ENCODE measurements at places on chromosomes 16 and 17. TPM values are rescaled to one million over a fixed set of nuclear protein-coding genes. Genes with fewer than 3 reads are reported as not detected.

FUS gene
- 149 TPM for polyA plus RNA-seq

DNA sequence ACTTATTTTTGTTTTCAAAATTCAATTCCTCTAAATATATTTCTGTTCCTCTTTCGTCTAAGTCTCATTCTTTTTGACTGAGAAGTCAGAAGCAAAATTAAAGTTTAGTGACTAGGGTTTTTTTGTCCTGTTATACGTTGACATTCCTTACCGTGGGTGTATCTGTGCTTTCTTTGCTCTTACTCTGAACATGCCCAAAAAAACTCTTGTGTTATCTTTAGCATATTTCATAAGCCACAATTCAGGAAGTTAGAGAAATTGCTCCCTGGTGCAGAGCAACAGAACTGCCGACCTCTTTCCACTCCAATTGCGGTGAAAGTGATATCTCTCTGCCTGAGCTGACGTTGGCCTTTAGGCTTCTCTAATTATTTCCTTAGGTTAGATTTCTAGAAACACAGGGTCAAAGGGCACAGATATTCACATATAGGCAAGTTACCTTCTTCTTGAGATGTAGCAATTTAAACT lies 65.7 kb downstream of the CENPV start:
- no peak for DNase-seq

GRCh38 chr16:11414815-11415775 lies 69.8 kb downstream of the RMI2 start:
- no peak for DNase-seq

KRT9 gene
- not detected for polyA plus RNA-seq

CXCL16 gene
- 2.5 TPM for polyA plus RNA-seq

CDRT15L2 gene
- polyA plus RNA-seq = not detected

GRCh38 chr16:3645504-3646347 lies 8.8 kb upstream of the DNASE1 start:
- no peak for DNase-seq

DNA sequence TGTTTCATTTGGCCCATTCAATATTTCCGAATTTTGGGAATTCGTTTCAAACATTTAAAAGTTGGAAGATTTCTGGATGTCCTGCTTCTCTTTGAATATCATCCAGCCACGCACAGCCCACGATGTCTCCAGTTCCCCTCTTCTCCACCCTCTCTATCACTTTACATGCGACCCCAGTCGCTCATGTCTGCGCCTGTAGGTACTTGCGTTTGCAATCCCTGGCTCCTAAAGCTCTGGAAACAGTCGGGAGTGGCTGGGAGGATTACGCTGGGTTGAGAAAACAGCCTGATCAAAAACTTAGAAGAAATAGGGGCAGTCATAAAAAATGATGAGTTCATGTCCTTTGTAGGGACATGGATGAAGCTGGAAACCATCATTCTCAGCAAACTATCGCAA lies 1.5 kb upstream of the SBK1 start:
- no peak for DNase-seq

FGF11 gene
- polyA plus RNA-seq = 0.32 TPM

DNA sequence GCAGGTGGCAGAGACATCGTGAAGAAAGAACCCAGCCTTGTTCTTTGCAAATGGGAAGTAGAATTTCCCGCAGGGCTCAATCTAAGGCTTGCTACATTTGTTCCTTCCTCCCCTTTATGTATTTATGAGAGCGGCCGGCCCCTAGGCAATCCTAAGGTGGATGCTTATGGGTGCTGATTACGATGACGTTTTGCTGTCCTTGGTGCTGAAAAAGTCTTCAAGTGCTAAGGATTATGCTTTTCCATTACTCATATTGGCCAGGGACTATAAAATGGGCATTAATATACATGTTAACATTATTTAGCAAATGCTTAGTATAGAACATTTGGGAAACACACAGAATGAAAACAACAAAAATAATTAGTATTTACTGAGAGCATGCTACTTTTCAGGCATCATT lies 313.3 kb upstream of the XYLT1 start:
- DNase-seq = no peak

DNA sequence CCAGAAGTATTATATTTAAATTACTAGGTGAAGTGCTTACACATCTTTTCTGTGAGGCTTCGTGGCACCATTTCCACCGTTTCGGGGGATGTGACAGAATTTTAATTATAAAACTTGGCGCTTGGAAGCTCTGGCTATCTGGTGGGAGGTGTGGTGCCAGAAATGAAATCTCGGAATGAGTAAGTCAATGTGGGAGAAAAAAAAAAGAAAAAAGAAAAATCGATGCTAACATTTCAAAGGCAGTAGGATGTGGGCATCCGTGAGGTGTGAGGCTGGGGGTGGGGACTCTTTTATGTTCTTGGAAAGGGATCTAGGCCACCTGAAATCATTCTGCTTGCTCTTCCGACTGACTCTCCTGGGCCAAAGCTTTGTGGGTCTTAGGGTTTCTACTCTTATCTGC lies 21.9 kb downstream of the CPPED1 start:
- no peak for DNase-seq

DNA sequence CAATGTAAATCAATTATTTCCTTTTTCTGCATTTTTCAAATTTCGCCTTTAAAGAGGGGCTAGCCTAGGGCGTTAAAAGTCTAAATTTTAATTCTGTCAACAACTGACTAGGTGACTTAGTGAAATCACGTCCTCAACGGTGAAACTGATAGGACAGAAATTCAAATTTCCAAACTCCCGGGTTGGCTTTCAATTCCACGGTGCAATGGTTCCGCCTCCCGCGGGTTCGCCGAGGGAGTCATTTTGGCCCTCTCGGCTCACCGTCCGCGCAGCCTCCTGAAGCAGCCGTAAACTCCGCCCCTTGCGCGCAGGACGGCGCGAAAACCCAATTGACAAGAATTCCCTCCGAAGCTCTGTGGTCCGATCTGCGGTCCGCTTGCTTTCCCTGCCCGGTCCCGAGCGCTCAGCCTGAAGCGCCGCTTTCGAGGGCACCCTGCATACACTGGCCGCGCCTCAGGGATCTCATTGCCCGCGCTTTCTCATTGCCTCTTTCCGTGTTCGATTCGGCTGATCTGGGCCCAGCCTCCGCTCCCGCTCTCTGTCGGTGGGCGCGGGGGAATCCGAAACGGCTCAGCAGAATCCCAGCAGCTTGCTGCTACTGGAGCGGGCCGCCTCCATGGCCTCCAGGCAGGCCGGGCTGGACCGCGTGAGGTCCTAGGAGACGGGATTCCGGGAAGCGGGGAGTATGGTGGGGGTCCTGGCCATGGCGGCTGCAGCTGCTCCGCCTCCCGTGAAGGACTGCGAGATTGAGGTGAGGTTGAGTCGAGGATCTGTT lies at the start of gene ATAD5:
Gene ATAD5, plus strand, starts transcription at position 304 of the 775 bp plus-strand sequence. Its CDS starts 382 bp downstream, at position 686.
- peak; percentile 84 for DNase-seq

DNA sequence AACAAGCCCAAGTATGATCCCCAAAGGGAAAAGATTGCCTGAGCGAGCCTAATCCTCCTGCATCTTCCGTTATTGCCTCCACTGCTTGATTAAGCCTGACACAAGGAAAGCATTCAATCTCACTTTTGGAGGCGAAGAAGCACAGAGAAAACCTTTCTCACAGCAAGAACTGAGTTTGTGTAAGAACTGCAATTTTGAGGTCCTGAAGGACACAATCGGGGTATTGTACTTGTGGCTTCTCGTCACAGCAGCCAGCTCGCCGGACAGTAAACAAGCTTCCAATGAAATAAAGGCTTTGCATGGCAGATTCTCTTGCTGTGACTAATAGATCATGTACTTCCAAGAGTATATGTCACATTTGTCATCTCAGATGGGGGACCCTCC lies 18.7 kb upstream of the FOXF1 start:
- DNase-seq = no peak

BAIAP3 gene
- 1.5 TPM for polyA plus RNA-seq

ZNF205 gene
- polyA plus RNA-seq = not detected

DNA sequence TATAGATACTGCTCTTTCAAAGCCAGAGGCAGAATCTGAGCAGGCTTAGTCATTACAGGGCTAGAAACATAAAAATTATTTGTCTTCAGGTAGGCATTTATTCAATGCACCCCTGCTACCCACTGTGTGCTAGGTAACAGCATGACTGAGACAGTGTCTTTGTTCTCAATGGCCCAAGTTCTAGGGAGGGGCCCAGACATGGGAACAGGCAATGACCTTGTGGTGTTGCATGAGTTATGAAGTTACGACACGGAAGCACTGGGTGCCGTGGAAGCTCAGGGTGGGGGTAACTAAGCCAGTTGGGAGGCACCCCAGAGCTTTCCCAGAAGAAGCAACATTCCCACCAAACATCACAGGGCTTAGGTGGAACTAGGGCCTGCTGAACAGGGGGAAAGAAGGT lies 87.0 kb downstream of the CPPED1 start:
- DNase-seq = no peak

DNA sequence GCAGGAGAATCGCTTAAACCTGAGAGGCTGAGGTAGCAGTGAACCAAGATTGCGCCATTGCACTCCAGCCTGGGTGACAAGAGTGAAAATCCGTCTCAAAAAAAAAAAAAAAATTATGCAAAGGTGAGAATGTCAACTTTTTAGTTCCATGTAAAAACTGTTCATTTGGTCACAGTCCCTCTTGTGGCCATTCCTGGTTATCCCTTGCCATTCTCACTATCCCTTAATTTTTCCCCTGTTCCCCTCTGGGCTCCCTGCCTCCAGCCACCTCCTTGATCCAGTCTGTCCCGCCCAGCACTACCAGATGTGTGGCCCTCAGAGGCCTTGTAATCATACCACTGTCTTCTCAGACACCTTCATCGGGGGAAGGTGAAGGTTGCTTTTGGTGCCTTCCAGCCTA lies 23.4 kb downstream of the DCAF7 start:
- DNase-seq = no peak

DNA sequence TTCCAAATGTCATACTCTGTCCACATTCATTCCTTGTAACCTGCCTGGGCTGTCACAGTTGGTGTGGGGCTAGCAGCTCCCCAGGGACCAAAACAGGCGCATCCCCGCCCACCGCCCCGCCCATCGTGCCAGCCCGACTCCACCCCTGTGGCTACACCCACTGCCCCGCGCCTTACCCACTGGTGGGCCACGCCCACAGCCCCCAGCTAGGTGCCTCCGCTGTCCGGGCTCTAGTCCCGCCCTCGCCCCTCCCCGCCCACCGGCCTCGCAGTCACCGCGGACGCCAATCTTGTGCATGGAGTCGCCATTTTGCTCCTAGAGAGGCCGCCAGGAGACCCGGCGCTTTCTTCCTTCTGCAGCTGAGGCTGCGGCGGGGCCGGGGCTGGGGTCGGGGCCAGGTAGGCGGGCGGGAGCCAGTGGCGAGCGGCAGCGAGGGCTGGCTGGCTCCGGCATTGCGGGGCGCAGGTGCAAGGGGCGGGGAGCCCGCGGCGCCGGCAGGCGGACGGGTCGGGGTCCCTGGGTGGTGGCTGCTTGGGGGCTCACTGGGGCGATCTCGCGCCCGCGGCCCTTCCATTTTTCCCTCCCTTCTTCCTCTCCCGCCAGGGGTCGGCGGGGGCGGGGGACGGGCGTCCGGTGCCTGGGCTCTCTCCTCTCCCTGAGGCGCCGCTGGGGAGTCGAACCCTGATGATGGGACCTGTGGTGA lies at the start of gene PRPSAP2:
Gene PRPSAP2, plus strand, starts transcription at position 268 of the 703 bp plus-strand sequence. CDS start 7,703 bp downstream, outside the sequence.
- peak; percentile 91 for DNase-seq

TSPOAP1 gene
- polyA plus RNA-seq = 0.43 TPM

GRCh38 chr17:4008441-4009185 lies 44.4 kb upstream of the ATP2A3 start:
- DNase-seq = no peak

PYDC1 gene
- not detected for polyA plus RNA-seq

DNA sequence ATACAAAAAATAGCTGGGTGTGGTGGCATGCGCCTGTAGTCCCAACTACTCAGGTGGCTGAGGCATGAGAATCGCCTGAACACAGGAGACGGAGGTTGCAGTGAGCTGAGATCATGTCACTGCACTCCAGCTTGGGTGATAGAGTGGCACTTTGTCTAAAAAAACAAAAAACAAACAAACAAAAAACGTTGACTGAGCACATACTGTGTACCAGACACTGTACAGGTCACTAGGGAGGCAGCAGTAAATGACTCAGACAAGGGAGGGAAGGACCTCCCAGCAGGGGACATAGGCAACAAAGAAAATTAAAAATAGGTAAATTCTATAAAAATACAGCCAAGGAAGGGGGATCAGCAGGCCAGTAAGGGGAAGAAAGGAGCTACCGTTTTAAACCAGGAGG lies 64.3 kb downstream of the SOCS1 start:
- no peak for DNase-seq

DNA sequence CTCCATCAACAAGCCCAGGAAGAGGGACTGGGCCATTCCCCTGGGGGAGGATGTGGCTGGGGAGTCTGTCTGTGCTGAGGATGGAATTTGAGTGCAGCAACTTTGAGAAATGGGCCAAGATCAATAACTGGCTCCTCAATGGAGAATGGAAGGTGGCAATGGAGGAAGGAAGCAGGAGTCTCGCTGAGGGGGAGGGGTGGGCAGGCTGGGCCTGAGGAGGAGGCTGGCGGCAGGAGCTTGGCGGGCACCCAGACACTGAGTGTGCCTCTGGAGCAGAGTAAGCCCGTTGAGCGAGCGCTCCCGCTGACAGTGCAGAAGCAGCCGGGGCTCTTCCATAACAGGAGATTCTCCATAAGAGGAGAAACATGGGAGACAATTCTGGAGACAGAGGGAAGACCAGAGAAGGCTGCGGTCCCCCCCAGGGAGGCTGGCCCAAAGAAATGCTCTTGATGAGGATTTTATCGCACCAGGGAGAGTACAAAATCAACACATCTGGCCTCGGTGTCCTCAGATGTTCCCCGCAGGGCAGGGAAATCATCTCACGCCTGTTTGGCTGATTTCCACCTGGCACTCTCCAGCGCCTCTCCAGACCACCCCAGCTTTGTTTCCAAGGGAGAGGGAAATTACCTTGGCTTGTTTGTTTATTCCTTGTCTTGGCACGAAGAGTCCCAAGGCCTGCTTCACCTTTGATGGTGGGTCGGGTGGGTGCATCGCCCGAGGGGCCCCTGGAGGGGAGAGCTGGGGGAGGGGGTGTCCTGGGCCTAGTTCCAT lies 2.8 kb upstream of the MMP15 start:
- DNase-seq = no peak

CACNG3 gene
- not detected for polyA plus RNA-seq

CLDN7 gene
- polyA plus RNA-seq = 8.6 TPM

- DNase-seq = no peak
Measured at GRCh38 chr16:86346034-86346433, 164.3 kb upstream of the FOXF1 start.

CIITA gene
- polyA plus RNA-seq = 0.07 TPM

- no peak for DNase-seq
Measured at GRCh38 chr17:53273126-53273525, 549.6 kb upstream of the KIF2B start.

DNA sequence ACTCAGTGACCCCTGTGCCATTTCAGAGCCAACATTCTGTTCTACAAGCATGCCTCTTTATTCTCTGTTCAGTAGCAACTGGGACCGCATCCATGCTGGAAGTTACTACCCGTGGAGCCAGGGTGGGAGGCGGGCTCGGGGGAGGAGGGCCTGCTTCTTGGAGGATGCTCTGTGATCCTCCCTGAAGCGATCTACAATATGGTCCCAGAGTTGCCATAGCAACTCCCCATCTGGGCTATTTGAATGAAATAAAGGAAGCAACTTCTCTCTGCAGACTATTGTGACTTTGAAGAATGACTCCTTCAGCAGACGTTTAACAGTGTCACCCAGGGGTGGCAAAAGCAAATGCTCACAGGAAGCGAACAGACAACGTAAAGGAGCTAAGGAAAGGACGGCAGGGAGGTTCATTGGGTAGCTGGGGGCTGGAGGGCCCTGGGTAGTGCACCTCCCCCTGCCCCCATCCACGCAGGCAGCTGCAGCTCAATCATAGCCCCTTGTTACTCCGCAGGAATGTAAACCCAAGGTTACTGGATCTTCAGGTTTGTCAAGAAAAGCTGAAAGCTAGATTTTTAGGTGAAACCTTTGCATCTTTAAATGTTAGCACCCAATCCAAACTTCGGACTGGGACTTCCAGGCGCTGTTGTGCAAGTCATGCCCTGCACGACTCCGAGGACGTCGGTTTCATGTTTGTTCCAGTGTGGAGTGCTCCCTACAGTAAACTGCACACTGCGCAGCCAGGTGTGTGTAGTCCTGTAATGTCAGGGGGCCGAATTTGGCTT lies 51.1 kb upstream of the MEAK7 start:
- DNase-seq = peak; percentile 32
